RPMI7951 (cell line): ENCODE measurements at places on chromosomes 4 and X.
A peak's percentile ranks its signal among the peaks of the same experiment; 100 is the strongest.

DNA sequence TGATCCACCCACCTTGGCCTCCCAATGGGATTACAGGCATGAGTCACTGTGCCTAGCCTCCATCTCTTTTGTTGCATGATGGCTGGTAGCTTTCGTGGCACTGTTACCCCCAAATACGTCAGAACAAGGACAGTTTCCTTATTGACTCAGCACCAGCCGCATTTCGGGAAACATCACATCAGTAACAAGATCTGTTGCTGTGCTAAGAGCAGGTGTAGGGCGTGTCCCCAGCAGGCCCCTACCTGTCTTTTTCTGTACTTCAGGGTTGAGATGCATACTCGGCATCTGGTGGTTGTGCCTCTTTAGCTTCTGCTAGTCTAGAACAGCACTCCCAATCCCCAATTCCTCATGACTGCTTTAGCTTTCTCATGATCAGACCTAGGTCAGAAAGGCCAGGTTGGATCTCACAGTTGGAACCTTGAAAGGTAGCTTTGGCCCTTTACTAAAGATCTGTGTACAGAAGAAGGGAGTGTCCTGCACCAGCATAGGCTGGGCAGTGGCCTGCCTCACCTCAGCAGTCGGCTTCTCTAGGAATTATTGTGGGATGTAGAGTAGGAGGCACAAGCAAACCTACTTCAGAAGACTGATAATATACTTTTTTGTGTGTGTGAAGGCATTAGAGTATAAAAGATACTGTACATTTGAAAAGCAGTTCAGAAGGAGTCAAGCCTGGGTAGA lies 36.8 kb downstream of the NSD2 start:
- no peak for DNase-seq

DNA sequence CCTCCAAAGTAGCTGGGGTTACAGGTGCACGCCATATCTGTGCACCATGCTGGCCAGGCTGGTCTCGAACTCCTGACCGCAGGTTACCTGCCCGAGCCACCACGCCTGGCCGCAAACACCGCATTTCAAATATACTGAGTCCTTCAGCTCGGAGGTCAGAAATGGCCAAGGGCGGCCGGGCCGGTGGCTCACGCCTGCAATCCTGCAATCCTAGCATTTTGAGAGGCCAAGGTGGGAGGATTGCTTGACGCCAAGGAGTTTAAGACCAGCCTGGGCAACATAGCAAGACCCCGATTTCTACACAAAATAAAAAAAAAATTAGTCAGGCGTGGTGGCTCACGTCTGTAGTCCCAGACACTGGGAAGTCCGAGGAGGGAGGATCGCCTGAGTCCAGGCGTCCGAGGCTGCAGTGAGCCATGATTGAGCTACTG lies 71.9 kb upstream of the PPP2R3B start:
- DNase-seq: no peak

DNA sequence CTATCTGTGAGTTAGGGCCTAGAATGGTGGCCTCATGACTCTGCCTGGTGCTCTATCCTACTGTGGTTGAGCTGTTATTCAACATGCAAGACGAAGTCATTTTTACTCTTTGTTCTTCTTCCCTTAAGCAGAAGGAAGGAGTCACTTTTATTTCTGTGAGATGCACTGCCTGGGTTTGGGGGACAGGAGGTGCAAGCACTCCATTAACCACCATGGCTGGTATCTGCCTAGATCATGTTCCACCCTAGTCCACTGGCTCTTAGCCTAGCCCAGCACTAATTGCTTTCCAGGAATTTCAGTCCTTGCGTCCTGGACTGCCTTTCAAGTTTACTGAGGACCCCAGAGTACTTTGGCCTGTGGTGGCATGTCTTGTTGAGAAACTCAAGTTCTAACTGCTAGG lies 1182.7 kb downstream of the FSTL5 start:
- DNase-seq: no peak

DNA sequence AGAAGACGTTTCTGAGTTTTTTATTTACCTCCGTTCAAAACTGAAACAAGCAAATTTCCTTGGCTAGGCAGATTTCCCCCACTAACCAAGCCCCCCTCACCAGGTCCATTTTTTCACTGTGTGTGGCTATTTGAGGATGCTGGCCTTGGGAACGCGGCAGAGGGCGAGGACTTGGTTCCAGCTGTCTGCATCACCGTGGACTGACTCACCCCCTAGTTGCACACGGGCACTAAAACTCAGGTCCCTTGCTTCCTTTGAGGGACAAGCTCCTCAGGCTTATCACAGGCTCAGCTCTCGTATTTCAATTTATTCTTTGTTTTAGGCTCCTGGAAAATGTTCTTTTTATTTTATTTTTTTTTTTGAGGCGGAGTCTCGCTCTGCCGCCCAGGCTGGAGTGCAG lies 8.4 kb upstream of the MTNR1A start:
- peak; percentile 44 for DNase-seq

DNA sequence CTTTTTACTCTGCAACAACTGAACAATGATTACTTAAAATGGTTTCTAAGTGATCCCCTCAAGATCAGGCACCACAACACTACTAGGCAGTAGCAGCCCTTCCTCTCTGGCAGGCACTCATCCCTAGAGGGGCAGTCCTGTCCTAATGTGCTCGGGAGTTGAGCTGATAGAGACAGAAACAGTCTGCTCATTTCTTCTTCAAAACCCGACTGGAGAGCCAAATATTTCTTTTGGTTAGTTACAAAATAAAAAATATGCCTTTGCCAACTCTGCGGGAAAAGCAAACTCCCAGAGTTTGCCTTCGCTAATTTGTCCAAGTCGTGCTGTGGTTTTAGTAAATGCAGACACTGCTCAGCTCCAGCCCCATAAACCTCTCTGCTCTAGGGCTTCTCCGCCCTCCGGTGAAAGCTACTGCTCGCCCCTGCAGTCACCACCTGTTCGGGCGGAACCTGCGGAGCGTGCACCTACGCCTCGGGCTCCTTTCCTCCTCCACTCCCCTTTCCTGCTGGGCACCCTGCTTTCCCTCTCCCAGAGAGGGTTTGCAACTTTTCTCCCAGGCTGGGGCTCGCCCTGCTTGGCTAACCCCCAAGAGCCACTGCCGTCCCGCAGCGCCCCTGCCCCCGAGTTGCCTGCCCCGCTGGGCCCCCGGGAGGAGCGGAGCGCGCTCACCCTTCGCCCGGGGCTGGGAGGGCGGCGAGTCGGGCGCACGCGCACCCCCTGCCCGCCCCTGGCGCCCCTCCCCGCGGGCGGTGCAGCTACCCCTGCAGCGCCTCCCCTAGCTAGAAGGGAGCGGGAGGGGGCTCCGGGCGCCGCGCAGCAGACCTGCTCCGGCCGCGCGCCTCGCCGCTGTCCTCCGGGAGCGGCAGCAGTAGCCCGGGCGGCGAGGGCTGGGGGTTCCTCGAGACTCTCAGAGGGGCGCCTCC lies at the start of gene NPNT:
Gene NPNT, plus strand, starts transcription at position 812 of the 923 bp plus-strand sequence. CDS start 182 bp downstream, outside the sequence.
- peak; percentile 1 for DNase-seq

GRCh38 chr4:183190900-183191527 lies 92.0 kb downstream of the WWC2 start:
- no peak for DNase-seq

DNA sequence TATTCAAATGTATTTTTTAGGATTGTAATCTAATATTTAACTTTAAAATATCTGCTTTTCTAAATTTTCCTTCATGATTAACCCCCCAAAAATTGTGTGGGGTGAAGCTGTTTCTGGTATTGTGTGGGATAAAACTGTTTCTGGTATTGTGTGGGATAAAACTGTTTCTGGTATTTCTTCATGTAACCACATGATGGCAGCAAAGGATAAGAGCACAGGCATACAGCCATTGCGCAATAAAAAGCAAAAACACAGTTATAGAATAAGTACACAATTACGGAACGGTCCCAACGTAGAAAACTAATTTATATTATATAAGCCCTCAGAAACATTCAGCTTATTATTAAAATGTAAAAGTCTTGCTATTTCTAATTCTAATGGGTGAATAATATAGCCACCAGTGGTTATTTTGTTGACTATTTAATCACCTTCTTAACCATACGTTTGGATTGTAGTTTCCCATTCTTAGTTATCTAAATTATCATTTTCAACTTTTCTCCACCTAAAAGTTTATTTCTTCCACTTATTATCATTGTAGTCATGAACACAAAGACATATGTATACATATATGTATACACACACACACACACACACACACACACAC lies 333.9 kb upstream of the FSTL5 start:
- peak; percentile 31 for DNase-seq
